COR-L47 (cell line): ENCODE measurements at places on chromosomes 2 and 18.

GRCh38 chr2:72139471-72139873 is 8.2 kb downstream of the CYP26B1 start:
- no peak for DNase-seq

- no peak for DNase-seq
Measured at GRCh38 chr2:69490486-69490885, 53.3 kb upstream of the NFU1 start.

DNA sequence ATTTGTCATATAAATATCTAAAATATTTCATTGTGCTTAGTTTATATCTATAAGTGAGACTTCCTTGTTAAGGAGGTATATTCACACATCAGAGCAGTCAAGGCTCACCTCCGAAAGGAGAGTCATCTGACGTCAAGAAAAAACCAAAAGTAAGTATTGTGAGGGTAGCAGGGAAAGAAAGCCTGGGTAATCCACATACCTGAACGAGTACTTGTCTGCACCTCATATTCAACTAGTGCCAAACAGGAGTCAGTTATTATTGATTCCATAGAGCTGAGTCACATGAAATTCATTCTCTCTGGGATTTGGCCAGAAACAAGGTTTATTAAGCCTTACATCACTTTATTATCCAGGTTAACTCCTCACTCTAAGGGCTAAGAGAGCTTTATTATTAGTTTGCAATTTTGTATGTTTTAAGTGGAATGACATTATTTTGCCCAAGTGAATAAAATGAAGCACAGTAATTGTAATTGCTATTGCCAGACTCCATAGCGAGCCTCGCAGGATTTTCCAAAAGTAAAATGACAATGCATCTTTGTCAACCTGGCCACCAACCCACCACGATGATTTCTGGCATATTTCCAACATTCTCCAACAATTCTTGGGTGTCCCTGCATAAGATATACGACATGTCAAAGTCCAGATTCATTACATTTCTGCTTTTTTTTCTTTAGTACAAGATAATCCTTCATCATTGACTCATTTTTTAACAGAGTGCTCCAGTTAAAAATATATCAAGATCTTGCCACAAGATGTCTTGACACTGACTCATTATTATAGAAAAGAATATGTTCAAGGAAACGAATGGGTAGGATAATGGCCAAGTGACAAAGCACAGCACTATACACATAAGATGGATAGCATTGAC is 1210.4 kb upstream of the ACVR2A start:
- no peak for DNase-seq

DNA sequence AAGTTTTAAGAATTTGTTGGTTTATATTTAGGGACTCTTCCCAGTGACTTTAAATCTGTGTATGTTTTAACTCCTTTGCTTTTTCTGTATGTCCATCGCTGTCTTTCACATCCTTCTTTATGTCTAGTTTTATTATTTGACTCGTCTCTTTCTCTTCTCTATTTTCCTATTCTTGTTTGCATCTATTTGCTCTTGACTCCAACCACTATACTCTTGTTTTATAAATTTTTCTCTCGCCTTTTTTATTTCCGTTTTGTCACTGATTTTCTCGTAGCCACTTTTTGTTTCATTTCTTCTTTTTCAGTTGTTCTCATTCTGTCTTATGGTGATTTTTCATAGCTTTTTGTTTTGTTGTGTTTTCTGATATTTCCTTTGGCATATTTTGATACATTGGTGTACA is 170.5 kb upstream of the NETO1 start:
- no peak for DNase-seq
